ENCODE measurements at places on chromosomes 3 and 15. TPM values are rescaled to one million over a fixed set of nuclear protein-coding genes. Genes with fewer than 3 reads are reported as not detected.

The GXYLT2 gene
- 0.19 TPM for total RNA-seq

The MORC1 gene
- not detected for total RNA-seq

The NRROS gene
- total RNA-seq = 15.6 TPM

The SMAD6 gene
- 0.55 TPM for total RNA-seq

The NPRL2 gene
- total RNA-seq = 48.1 TPM

The CFAP20DC gene
- total RNA-seq = not detected

The CHDH gene
- total RNA-seq = 0.72 TPM

The CLEC3B gene
- total RNA-seq = 0.55 TPM

All from T-cell (primary cell).